ENCODE measurements at places on chromosomes 5 and 9.

- DNase-seq, result no peak
Observed at GRCh38 chr9:694403-695154, 146.9 kb upstream of the DMRT1 start.

DNA sequence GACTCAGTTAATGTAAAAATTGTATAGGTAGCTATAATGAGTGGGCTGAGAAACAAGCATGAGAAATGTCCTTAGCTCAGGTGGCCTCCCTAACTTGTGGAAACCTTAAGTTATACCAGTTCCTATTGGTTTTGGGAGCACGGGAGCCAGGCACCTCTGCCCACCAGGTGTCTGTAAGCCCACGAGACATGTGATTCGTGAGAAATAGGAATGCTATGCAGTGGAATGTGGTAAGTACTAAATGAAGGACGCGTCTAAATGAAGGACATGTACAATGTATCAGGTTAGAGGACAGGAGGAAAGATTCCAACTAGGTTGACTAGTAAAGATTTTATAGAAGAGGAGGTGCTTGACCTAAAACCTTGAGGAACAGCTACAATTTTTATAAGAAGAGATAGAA is 46.0 kb upstream of the F2RL2 start:
- no peak for DNase-seq

GRCh38 chr9:24912767-24913166 is 367.1 kb upstream of the IZUMO3 start:
- no peak for DNase-seq

GRCh38 chr5:133998042-133998441 is 6.7 kb downstream of the VDAC1 start:
- DNase-seq, result no peak

DNA sequence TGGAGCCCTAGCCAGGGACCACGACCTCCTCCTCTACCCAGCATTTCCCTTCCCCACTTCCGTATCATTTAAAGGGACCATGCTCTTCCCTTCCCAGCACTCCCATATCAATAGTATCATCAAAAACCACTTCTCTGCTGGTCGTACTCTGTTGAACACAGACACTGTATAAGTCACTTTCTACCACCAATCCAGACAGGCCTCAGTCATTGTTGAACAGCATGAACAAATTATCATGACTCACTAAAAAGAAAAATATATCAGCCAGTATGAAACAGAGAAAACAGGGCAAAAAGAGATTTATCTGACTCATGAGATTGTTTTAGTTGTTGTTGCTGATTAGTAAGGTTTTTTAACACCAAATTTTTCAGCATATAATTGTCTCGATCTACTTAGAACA is 89.8 kb downstream of the CDKN2A start:
- no peak for DNase-seq

DNA sequence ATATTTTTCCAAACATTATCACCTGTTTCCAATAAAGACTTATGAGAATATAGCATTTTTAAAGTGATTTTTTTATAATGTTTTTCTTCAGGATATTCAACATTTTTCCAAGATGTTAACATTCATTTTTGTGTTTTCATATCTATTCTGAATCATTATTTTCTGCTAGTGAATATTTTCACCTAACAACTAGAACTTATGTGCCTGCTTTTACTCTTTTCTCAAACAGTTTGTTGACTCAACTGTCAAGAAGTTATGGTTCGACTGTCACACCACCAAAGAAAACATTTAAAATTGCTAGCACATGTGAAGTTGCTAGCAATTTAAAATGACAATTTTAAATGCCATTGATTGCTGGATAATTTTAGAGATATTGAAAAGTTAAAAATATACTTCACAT is 343.3 kb upstream of the CDH9 start:
- no peak for DNase-seq

- no peak for DNase-seq
Observed at GRCh38 chr9:36169166-36169565, at the start of gene CCIN. CCIN (plus strand) TSS chr9:36169388; CDS start chr9:36169503, 115 bp downstream.

DNA sequence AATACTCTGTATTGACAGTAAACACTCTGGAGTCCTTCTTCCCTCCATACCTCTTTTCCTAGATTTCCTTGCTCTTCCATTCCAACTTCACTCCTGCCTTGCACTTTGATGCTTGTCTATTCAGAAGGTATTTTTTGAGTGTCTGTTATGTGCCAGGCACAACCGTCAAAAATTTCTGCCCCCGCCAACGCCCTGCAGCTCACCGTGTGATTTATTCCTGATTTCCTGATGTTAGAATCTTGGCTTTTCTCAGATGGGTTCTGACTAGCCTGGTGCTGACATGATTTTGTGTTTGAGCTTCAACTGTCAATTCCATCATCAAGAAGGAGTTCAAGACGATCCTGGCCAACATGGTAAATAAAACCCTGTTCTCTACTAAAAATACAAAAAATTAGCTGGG is 297.5 kb downstream of the AGTPBP1 start:
- DNase-seq, result no peak

- no peak for DNase-seq
Observed at GRCh38 chr9:78443946-78444345, 147.0 kb downstream of the PSAT1 start.

DNA sequence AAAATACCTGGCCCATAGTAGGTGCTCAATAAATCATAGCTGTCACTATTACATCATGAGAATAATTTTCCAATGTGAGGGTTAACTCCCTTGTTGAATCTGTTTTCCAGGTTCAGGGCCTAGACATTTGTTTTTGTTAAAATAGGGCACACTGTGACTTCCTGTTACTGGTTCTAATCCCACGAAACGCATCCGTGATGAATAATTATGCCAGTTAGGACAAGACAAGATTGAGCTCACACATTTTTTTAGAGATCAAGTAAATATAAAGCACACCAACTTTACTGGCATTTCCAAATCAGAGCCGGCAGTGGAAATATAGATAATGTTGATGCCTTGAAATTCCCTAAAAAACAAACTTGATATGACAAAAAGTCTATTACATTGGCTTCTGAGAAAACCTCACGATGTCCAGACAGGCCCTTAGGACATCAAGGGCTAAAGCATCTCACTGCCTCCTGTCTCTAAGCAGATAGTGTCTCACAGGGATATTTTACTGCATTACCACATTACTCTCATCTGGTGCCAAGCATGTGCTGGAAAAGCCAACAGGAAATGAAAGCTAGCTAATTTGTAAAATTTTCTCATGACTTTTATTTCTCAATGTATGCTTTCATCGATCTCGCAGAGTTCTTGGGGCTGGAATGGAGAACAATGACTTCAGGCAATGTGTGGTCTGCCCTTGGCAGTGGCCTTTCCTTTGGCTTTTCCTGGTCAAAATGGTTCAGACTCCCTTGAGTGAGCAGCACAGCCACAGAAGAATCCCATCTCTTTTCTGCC is 414.3 kb upstream of the PAPPA start:
- DNase-seq, result no peak

- DNase-seq, result no peak
Observed at GRCh38 chr9:99489060-99489413, 267.0 kb downstream of the SEC61B start.

GRCh38 chr5:133337795-133338445 is 274.4 kb downstream of the FSTL4 start:
- DNase-seq, result no peak

DNA sequence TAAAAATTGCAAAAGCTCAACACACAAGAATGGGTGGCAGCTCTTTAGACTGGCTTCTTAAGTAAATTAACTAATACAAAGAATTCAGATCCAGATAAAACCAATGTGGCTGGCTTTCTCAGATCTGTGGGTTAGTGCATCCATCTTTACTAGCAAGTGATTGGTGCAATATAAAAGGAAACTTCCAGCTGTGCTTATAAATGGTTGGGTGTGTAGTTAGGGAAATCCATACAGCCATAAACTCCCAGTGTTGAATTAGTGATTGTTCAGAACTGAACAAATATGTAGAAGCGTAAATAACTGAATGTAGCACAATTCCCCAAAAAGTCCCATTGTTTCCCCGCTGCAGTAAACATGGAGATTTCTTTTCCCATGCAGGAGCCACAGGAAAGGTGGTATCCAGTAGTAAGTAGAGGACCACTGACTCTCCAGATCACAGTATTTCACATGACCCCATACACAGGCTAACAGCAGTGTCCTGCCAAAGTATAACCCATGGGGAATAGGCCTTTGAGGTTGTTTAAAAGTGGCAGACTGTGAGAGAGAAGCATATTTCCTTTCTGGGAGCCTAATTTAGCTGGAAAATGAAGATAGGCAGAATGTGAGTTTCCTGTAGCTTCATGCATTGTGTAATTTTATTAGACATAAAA is 173.1 kb upstream of the SLC12A2 start:
- peak; percentile 22 for DNase-seq

DNA sequence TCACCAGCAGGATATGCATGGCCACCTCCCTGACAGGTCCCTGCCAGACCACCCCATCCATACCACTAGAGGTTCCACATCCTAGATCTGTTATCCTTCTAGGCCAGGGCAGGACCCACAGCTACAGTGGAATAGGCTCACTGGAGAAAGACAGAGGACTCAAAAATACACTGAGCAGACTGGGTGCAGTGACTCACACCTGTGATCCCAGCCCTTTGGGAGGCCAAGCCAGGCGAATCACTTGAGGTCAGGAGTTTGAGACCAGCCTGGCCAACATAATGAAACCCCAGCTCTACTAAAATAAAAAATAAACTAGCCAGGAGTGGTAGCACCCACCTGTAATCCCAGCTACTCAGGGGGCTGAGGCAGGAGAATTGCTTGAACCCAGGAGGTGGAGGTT is 56.5 kb upstream of the TESK1 start:
- DNase-seq, result no peak

DNA sequence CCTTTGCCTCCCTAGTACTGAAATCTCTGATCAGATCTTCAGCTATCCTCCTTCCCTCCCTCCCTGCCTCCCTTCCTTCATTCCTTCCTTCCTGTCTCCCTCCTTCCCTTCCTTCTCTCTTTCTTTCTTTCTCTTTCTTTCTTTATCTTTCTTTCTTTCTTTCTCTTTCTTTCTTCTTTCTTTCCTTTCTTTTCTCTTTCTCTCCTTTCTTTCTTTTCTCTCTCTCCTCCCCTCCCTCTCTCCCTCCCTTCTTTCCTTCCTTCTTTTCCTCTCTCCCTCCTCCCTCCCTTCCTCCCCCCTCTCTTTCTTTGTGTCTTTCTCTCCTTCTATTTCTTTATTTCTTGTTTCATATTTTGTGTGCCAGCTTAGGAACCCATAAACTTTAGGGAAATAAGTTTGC is 23.9 kb upstream of the ANKRD55 start:
- DNase-seq, result no peak

All from NCI-H1930 (cell line).